ENCODE measurements at places on chromosomes 16 and 17.

- no peak for DNase-seq
Observed at GRCh38 chr16:57773655-57774295, 28.5 kb downstream of the KIFC3 start.

- no peak for DNase-seq
Observed at GRCh38 chr16:70736465-70737376, 50.9 kb upstream of the MTSS2 start.

DNA sequence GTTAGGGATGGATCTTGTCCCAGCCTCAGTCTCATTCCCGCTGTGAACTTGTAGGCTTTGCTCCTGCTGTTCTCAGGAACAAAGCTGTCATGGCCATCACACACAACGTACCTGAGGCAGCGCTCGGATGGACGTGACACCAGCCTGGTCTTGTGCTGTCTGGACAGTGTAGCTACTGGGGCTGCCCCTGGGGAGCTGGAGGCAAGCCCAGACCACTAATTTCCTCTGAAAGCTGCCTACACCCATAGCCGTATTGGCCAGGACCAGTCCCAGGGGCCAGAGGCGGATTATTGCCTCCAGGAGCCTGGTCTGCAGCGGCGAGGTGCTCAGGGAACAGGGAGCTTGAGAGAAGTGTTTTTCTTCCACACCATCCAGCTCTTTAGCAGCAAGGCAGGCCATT lies 11.7 kb downstream of the ZNHIT3 start:
- DNase-seq, result no peak

DNA sequence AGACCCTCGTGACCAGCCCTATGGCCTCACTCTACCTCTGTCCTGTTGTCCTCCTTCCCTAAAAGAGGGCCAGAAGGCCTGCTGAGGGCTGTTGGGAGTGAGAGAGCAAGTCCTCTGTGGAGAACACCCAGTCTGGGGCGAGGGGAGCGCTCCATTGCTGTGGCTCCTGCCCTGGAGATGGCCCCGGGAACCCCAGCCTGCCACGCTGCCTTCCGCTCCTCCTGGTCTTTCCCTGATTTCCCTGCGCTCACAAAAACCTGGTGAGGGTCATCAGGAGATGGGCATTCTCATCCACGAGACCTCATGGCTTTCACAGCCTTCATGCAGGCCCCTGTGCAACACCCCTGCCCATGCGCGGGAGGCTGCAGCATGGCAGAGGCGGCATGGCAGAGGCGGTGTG lies 21.2 kb downstream of the DRC3 start:
- DNase-seq, result no peak

GRCh38 chr16:81204798-81205680 lies 33.5 kb upstream of the BCO1 start:
- no peak for DNase-seq

DNA sequence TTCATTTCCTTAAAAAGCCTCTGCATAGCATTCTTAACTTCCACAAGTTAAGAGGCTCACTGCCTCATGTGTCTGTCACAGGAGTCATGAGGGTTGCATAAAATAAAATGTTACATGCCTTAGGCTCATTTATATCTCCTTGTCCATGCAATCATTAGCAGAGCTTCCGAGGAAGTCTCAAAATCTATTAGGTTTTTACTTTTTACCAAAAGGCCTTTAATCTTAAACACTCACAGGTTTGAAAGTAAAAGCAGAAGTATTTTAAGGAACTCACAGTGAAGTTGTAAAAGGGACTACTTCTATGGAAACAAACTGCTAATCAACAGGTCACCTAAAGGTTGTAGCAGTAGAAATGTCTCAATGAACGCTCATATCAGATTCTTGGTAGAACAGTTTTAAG lies 5.2 kb upstream of the ATP6V0A1 start:
- DNase-seq, result no peak

GRCh38 chr16:17362183-17362582 lies 108.6 kb downstream of the XYLT1 start:
- DNase-seq, result no peak

- DNase-seq, result no peak
Observed at GRCh38 chr16:53937161-53937880, 233.4 kb downstream of the FTO start.

Measured in HS-5 (cell line).